ENCODE measurements at places on chromosomes 12 and 14. TPM values are rescaled to one million over a fixed set of nuclear protein-coding genes. Genes with fewer than 3 reads are reported as not detected.

Gene ANKS1B
- 47.0 TPM for total RNA-seq

DNA sequence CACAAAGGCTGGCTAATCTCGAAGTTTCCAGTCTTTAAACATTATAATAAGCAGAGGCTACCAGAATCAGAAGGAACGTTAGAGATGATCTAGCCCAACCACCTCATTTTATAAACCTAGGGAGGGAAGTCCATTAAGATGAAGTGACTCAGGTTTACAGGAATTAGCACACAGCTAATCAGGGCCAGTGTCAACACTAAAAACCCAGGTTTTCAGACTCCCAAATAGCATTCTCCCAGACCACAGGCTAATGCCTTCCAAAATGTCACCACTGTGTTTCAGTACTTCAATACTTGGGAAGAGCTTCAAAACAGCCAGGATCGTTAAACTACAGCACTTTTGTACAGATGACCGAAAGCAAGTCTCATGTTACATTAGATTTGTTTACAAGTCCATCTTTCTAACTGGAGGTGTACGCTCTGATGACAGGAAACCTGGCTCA lies 89.2 kb downstream of the FOXN3 start:
- peak; percentile 27 for DNase-seq

- DNase-seq: no peak
These were observed 412.6 kb downstream of the APAF1 start for GRCh38 chr12:99057670-99058069.

- DNase-seq: no peak
These were observed 151.9 kb downstream of the LRRK2 start for GRCh38 chr12:40376533-40377267.

DNA sequence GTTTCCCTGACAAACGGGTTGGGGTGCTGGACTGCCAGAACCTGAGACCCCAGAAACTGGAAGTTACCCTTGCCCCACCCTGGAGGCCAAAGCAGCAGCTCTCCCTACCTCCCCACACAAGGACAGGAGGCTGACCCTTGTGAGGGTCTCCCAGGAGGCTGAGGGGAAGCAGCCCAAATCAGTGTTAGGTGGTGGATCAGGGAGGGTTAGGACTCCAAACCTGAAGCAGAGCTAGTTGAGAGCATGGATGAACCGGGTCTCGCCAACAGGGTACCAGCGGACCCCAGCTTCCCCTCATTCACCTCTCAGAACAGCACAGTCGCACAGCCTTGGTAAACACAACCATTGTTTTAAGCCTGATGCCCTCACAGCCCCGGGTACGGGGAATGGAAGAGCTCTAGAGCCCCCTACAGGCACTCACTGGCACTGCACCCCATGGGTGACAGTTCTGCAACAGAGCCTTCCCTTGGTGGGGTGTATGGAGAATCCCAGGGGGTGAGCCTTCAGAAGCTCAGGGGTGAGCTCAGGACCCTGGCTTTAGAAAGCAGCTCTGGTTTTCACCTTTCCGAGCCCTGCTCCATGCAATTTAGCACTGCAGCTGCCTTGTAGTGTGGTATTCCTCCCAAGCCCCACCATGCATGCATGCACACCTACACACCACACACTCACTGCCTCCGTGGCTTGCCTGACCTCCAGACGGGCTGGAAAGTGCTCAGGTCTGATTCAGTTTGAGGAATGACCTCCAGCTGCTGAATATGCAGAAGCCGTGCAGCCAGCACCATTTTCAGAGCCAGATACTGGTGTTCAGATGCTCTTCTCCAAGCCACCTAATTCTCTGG lies 11.2 kb downstream of the ESRRB start:
- peak; percentile 68 for DNase-seq

DNA sequence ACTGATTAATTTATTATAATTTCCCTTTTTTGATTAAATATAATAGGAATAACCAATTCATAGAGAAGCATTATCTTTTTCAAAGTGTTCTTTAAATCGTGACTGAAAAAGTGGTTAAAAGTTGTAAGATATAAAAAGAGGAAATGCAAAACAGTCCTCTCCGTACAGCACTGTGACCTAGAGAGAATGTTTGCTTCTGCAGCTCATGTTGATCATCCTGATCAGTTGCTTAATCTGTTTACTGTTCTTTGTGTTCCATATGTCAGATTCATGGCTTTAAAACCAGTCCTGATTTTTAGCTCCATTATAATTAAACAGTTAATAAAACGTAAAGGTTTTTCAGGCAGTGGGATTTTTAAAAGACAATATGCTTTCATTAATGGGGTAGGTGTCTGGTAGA lies 4.7 kb downstream of the TTC8 start:
- no peak for DNase-seq

DNA sequence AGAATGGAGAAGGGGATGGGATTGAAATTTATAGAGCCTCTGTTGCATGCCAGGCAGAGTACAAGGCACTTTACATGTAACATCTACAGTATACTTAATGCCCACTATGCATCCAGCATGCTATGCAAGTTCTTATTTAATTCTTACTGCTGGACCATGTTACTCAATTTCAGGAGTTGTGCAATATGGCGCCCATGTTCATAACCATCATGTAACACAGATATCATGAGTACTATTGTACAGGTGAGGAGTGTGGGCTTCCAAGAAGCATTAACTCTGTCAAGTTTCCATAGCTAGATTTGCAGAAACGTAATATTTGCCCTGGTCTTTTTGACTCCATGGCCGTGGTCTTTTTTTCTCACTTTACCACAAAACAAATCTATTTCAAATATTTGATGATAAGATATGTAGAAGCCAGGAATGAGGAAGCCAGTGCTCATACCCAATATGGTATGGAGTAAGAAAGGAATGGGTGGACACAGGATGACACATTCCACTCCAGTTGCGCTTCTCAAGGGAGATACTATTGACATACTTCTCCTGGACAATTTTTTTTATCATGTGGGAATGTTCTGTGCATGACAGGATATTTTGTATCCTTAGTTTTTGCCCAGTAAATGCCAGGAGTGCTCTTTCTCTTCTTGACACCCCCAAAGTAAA lies 191.8 kb downstream of the C12orf75 start:
- peak; percentile 69 for DNase-seq

DNA sequence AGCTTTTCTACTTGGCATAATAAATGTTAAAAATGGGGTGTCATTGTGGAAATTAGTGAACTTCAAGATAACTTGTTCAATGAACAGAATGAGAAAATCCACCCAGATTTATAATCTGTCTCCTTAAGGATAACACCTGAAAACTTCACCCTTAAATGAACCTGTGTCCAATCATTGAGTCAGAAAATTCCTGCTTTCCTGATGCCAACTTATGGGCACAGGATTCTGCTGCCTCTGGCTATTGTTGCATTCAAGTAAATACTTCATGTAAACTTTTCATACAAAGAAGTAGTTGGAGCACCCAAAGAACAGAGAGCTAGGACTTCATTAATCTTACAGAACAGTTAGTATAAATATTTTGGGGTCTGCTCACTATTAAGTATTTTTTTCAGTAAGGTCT lies 98.9 kb upstream of the PLEKHA5 start:
- no peak for DNase-seq
